Naive thymus-derived CD4-positive, alpha-beta T cell (primary cell): ENCODE measurements at places on chromosomes 16 and 17. TPM values are rescaled to one million over a fixed set of nuclear protein-coding genes. Genes with fewer than 3 reads are reported as not detected.

DNA sequence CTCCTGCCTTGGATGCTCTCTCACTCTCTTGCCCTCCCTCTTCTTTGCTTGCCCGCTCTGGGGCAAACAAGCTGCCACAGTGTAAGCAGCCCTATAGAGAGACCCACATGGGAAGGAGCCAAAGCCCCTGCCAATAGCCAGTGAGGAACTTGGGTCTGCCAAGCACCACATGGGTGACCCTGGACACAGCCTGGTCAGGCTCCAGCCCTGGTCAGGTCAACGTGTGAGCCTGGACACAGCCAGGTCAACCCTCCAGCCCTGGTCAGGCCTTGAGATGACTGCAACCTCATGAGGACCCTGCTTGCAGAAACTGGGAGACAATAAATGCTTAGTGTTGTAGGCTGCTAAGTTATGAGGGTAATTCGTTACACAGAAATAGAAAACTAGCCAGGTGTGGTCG lies 14.3 kb upstream of the PHOSPHO1 start:
- DNase-seq: no peak
- no peaks in the 10 kb centered on the region for H3K4me1 ChIP-seq
- no peak overlapping the region for H3K27ac ChIP-seq
- no peak overlapping the region for H3K4me3 ChIP-seq
- H3K27me3 ChIP-seq: no peaks in the 10 kb centered on the region
- no peaks in the 10 kb centered on the region for H3K36me3 ChIP-seq

GRCh38 chr17:44795421-44795820 lies 34.7 kb downstream of the GJC1 start:
- H3K4me1 ChIP-seq: no peaks in the 10 kb centered on the region
- H3K36me3 ChIP-seq: no peaks in the 10 kb centered on the region

GRCh38 chr16:78993346-78993745 lies 607.2 kb downstream of the MAF start:
- no peaks in the 10 kb centered on the region for H3K27me3 ChIP-seq
- H3K4me3 ChIP-seq: no peak overlapping the region
- no peak overlapping the region for H3K27ac ChIP-seq
- DNase-seq: no peak
- no peaks in the 10 kb centered on the region for H3K36me3 ChIP-seq
- H3K4me1 ChIP-seq: no peaks in the 10 kb centered on the region

DNA sequence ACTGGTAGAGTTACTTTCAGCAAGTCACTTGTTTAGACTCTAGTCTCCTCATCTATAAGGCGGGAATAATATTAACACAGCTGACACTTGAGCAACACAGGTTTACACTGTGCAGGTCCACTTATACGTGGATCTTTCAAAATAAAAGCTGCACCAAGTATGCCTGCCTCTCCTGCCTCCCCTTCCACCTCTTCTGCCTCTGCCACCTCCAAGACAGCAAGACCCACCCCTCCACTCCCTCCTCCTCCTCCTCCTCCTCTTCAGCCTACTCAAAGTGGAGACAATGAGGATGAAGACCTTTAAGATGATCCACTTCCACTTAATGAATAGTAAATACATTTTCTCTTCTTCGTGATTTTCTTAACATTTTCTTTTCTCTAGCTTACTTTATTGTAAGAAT lies 285.6 kb downstream of the FTO start:
- no peaks in the 10 kb centered on the region for H3K36me3 ChIP-seq
- H3K4me1 ChIP-seq: no peaks in the 10 kb centered on the region
- no peak for DNase-seq
- no peak overlapping the region for H3K4me3 ChIP-seq
- no peaks in the 10 kb centered on the region for H3K27me3 ChIP-seq
- H3K27ac ChIP-seq: no peak overlapping the region

DNAI2 gene
- total RNA-seq: 1.2 TPM
